ENCODE measurements at places on chromosomes 4 and X.

- no peak for DNase-seq
These were observed 250.4 kb downstream of the GPM6A start for GRCh38 chr4:175561696-175562095.

GRCh38 chr4:4693755-4694295, 152.0 kb upstream of the STX18 start:
- no peak for DNase-seq

GRCh38 chrX:23493941-23494374, 159.3 kb downstream of the PTCHD1 start:
- DNase-seq: no peak

DNA sequence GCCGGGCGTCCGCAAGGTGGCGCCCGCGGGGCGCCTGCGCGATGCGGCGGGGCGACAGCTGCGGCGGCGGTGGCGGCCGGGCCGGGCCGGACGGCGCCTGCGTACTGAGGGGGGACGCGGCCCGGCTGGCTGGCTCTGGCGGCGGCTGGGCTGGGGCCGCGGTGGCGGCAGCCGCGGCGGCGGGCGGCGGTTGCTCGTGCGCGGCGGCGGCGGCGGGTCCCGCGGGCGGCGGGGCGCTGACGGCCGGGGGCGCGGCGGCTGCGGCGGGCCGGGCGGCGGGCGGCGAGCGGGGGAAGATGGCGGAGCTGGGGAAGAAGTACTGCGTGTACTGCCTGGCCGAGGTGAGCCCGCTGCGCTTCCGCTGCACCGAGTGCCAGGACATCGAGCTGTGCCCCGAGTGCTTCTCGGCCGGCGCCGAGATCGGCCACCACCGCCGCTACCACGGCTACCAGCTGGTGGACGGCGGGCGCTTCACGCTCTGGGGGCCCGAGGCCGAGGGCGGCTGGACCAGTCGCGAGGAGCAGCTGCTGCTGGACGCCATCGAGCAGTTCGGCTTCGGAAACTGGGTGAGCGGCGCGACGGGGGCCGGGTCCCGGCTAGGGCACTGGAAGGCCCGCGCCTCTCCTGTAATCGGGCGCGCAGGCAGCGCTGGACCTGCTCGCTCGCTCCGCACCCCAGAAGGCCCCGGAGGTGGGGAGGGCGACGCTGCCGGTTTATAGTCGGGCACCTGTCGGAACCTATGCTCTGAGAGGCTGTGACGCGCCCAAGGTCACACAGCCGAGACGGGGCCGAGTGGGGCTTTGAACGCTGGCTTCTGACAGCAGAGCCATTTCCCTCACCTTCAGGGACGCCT, at the start of gene TADA2B:
TADA2B (plus strand) TSS at position 89 of the 853 bp plus-strand sequence; CDS start at position 297, 208 bp downstream.
- peak; percentile 90 for DNase-seq

GRCh38 chrX:111131572-111131971, 35.6 kb downstream of the PAK3 start:
- DNase-seq: no peak

DNA sequence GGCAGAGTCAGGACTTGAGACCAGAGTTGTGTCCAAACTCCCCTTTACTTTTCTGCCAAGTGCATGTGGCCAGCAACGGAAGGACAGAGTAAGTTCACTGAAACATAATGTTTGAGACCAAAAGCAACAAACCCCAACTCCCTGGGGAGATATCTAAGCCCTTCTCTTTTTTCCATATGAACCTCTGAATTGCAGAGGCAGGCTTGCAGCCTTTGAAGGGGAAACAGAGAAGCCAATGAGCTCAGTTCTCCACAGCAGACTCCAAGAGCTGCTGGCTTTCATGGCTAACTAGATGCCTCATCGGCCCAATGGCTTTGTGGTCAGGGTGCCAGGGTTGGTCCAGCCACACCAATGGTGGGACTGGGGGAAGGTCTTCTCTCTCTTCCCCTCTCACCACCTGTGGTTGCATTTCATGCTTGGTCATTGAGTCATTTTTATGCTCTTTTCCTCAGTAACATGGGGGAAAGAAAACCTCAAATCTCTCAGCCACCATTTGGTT, 34.0 kb downstream of the STARD8 start:
- DNase-seq: no peak

GRCh38 chrX:154333837-154334271, 38.3 kb downstream of the TKTL1 start:
- no peak for DNase-seq

DNA sequence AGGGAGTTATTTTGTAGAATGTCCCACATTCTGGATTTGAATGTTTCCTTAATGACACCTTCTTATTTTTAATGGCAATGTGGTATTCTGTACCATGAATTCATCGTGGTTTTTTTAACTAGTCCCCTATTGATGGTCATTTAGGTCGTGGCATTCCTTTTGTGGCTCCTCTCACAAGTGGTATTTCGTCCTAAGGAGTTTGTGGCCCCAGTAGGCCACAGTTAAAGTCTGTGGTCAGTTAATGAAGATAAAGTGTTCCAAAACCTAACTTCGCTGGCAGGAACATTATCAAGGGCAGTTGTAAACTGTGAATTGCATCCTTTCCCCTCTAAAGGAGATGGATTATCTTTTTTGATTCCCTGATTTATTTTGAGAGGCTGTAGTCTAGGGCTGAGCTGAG, 133.2 kb downstream of the TMEM164 start:
- DNase-seq: no peak

DNA sequence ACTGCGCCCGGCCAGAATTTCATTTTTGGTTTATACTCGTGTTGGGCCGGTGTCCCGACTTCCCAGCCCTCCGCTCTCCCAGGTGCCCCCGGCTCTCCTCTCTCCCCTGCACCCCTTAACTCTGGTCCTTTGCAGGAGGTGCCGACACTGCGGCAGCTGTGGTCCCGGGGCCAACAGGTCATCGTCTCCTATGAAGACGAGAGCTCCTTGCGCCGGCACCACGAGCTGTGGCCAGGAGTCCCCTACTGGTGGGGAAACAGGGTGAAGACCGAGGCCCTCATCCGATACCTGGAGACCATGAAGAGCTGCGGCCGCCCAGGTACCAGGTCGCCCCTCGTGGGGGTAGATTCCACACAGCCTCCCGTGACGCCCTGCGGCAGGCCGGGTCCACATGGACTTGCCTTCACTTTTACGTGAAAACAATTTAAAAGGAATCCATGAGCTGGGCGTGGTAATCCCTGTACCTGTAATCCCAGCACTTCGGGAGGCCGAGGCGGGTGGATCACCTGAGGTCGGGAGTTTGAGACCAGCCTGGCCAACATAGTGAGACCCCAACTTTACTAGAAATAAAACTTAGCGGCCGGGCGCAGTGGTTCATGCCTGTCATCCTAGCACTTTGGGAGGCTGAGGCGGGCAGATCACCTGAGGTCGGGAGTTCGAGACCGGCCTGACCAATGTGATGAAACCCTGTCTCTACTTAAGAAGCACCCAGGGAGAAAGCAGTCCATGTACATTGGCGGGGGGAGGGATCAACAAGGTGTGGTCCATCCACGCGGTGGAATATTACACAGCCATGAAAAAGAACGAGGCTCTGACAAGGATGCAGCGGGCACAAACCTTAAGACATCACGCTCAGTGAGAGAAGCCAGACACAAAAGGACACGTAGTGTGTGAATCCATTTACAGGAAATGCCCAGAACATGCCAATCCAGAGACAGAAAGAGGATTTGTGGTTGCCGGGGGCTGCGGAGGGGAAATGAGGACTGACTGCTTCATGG, 12.0 kb downstream of the PLCXD1 start:
- DNase-seq: no peak

DNA sequence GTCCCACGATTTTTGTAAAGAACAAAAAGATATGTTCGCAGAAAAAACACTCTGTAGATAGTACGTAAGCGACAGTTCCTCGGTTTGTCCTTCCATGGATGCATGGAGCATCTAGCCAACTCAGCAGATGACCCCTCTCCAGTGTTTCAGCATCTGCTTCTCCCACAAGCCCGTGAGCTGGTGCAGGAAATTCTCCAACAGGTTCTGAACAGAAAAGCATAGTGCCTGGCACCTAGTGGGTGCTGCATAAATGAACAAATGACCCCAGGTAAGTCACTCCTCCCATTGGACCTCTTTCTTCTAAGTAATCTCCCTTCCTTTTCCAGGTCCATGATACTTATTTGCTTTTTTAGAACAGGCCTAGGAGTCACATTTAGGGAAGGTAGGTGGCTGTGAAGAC, 966 bp upstream of the KIAA0232 start:
- no peak for DNase-seq

DNA sequence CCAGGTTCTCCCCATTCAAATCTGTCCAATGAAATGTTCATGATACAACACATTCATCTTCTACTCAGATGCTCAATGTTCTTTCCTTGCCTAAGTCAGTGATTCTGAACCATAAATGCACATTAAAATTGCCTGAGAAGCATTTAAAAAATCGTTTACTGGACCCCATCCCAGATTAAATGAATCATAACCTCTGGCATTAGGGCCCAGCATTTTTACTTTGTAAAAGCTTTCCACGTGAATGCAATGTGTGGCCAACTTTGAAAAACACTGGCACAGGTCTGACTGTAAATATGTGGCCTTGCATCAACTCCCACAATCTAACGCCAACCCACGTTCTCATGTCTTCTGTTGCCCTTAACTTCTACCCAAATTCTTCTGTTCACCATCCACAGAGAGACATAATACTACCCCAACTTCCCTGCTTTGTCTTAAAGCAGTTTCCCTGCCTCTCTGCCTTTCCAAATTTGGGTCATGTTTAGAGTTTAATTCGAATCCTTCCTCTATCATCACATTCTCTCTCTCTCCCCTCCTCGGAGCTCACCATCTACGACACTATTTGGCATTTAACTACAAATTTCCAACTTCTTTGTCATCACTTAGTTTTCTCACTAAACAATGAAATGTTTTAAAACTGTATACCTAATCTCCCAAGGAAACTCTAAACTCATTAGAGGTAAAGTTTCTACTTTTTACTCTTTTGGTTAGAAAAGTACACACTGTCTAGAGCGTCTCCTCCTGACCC, 78.7 kb downstream of the PRKG2 start:
- DNase-seq: no peak

- no peak for DNase-seq
These were observed 16.7 kb downstream of the PRR32 start for GRCh38 chrX:126836186-126836585.

DNA sequence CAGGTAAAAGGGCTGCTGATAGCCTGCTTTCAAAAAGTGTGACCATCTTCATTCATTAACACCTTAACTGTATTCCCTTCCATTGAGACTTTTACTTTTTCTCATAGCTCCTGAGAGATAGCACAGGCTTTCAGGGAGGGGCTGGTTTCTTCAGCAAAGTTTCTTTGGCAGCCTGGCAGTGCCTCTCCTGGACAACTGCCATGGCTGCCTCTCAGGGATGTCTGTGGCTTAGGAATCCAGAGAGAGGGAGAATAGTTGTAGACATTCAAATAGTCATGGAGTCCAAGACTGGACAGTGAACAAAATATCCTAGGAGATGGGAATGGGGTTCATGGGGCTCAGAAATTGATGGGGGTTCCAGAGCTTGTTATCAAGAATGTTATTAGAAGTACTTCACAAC, 81.1 kb downstream of the FAM47B start:
- no peak for DNase-seq

DNA sequence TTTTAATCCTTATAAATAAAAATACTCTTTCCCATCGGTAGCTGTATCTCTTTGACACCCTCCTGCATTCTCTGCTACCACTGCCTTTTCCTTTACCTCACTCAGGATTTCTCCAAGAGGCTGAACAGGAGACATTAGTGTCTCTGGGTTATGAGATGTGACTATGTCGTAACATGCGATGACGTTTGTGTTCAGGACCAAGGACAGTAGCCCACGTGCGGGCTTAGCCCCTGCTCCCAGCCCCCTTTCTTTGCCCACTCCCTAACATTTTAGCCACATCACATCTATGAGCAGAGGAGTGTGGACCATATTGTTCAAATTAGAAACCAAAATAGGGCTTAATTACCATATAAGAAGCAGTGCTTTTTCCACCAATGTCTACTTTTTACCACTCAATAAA, 369.3 kb downstream of the FBXW7 start:
- DNase-seq: no peak
